ENCODE measurements at places on chromosomes 11 and 22.

DNA sequence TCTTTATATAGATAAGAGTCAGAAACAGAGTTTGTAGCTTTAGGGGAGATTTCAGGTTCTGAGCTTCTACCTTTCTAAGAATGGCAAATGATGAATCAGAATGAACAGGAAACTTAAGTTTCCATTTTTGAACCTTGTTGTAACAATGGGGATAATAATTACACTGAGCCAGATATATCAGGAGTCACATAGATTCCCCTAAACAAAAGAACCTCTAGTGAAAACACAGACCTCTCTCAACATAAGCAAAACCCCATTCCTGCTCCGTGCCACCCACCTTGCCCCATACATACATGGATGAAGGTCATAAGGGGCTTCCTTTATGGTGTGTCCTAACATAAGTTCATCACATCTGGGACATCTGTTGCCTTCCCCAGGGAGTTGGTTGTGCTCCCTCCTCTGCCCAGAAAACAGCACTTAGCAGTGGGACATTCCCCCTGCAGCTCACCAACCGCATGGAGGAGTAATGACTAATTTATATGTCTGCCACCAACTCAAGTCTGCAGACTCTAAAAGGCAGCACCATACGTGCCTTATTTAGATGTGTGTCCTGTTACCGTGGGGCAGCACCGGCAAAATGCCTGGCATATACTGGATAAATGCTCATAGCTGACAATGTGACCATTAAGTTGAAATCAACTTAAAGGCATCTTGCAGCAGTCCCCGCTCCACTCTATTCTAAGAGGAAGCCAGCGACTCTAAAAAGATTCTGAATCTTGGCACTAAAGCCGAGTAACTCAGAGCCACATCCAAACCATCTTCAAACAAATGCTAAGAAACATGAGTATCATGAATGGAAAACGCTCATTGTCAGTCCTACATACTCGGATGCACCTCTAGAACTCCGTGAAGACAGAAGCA is 8.0 kb downstream of the JAML start:
- no peak for DNase-seq

- DNase-seq = no peak
Observed at GRCh38 chr22:34783436-34783835, 282.5 kb upstream of the ISX start.

DNA sequence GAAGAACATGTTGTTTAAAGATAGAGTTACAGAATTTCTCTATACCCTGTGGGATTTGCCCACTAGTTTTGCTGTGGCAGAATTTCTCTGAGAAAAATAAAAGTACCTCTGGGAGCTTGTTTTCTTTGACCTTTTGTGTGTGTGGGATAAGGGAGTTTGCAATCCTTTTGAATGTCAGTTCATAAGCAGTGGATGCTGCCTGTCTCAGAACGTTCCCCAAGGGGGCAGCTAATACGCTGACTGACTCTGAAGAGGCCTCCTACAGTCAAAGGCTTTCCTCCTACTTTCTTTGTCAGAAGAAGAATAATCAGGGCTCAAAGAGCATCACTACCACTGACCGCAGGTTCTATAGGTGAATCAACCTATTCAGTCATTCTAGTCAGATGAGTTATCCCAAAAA is 140.6 kb downstream of the AASDHPPT start:
- DNase-seq = no peak

GRCh38 chr22:24494528-24495364 is at the start of gene UPB1:
Gene UPB1 (plus strand): TSS chr22:24495332. CDS start chr22:24495404, 72 bp downstream.
- no peak for DNase-seq

DNA sequence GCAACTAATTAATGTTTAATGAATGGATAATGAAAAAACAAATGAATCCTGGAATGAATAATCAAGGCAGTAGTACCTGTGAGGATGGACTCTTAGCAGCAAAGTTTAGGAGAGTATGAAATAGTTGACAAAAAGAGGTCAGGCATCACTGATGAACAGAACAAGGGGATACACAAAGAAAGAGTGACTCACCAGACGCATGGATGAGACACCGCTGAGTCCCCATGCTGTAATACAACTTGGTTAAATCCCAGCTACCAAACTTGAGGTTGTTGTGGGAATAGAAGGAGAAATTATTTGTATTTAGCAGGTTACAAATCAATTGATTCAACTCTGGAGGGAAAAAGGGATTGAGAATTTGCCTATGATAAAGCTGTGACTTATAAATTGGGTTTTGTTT is 976.9 kb upstream of the TENM4 start:
- no peak for DNase-seq

GRCh38 chr22:40610329-40610850 is 26.1 kb downstream of the MRTFA start:
- DNase-seq = no peak

DNA sequence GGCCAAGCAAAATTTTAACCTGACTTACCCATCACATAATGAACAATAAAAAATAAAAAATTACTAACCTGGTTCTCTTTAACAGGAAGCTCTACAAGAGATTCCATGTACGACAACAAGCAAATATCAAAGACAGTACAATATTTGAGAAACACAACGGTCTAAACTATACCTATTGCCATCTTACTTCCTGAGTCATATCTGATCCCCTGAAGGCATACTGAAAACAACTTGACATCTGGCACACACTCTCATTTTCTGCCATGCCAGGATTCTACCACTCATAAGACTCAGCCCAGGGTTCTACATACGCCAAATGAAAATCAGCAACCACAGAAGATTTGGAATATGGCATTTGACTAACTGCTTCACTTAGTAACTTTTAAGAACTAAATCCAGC is 13.8 kb downstream of the DENND5A start:
- no peak for DNase-seq

GRCh38 chr11:70710601-70711000 is 312.3 kb downstream of the CTTN start:
- DNase-seq = no peak

Measured in NCI-H345 (cell line).